ENCODE measurements at places on chromosomes 13 and 19.
A peak's percentile ranks its signal among the peaks of the same experiment; 100 is the strongest.

DNA sequence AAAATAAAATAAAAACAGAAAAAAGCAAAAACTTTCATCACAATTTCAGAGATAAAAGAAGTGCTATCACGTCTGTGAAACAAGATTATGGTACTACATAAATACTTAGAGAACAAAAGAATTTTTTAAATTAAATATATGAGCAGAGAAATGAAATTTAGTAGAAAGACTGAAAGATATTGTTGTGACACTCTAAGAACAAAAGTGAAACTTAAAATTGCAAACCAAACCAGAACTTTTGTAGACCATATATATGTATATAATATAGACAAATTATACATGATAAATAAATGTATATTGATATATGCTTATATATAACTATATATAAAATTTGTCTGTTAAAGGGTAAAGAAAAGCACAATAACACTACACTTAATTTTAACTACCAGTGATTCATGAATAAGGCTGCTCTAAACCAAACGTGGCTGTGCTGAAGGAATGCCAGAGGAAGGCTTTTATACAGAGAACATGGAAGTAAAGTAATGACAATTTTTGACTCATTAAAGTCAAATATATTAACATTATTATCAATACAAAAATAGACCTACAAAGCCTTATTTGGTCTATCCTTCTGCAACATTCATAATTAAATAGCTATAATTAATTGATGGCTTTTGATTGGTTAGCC lies 1516.7 kb upstream of the PCDH20 start:
- no peak for DNase-seq

DNA sequence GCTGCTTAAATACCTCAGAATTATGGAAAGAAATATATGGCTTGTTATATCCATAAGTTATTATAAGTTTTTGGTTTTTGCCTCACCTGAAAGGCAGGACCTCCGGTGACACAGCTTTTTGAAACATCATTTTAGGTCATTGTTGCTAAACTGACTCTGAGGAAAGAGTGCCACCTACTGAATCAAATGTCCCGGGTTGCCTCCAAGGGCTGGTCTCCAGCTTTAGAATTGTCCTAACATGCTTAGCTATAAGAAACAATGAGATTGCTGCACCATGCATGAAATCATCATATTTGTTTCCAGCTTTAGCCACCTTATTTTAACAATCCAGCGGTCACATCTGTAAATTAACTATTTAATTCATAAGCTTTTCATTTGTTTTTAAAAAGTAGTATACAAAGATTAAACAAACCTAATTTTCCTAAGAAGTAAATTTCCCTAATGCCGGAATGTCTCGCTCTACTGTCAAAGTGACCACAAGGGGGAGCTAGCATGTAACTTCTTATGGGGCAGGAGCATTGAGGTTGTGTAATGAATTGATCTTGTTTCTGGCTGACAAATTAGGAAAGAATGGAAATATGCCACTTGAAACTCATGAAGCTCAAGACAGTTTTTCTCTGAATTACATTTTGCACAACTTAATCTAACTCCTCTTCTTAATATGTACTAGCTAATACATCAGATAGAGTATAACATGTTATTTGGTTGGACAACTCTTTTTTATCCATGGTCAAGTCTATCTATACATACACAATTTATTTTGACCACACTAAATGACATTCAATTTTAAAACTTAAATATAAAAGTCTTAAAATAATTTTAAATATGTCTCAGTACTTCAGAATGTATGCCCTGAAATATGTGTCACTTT lies 6.7 kb upstream of the PCDH17 start:
- DNase-seq, result no peak

DNA sequence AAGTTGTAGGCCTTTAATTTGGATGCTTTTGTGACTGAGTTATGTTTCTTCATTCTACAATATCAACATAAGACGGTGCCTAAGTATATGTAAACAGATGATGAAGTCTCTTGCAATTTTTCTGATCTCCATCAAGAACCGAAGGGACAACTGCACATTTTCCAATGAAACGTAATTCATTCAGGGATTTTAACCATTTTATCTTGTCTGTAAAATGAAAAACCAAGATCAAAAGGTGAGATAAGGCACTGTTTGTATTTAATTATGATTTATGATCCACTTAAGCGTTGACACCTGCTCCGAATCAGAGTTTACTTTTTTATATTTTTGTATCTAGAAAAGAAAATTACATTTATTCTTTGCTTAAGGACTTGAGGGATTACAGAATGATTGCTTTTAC lies 556.8 kb upstream of the ARGLU1 start:
- no peak for DNase-seq

- no peak for DNase-seq
Observed at GRCh38 chr19:36100476-36100875, 10.5 kb upstream of the OVOL3 start.

- DNase-seq, result peak; percentile 27
Observed at GRCh38 chr19:35247526-35248309, 1.1 kb upstream of the LSR start.

DNA sequence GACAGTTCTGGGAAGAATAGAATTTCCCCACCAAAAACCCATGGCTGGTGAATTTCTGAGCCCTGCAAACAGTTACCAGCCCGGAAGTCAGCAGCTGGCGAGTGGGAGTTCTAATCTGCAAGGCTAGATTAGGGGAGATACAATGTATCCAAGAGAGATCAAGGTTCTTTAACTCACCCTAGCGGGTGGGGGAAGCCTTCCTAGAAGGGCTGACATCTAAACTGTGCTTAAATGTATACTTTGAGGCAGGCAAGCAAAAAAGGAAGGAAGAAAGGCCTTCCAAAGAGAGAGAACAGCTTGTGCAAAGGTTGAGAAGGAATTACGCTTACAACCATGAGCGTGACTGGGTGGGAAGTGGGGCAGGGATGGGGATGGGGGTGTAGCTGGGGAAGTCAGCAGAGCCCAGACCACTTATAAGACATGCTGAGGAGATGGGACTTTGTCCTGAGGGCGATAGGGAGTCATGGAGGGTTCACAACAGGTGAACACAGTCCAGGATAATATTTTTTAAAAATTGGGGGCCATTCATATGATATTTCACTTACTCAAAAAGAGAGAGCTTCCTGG lies 20.8 kb upstream of the ZNRF4 start:
- DNase-seq, result no peak

- no peak for DNase-seq
Observed at GRCh38 chr13:33348366-33348765, 62.8 kb upstream of the STARD13 start.

DNA sequence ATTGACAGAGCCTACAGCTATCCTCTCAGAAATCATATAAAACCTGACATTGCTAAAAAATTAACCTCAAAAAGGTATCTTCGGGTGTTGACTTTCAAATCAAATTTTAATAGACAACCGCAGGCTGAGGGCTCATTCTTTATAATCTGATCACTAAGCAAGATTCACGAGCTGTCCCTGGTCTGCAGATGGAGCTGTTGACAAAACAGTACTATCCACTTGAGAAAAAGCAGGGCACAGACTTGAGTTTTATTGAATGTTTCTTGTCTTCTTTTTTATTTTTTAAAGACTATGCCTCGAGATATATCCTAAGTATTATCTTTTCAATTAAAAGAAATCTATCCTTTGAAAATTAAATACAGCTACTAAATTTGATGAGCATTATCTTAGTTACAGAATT lies 540.5 kb downstream of the PCDH9 start:
- DNase-seq, result no peak

DNA sequence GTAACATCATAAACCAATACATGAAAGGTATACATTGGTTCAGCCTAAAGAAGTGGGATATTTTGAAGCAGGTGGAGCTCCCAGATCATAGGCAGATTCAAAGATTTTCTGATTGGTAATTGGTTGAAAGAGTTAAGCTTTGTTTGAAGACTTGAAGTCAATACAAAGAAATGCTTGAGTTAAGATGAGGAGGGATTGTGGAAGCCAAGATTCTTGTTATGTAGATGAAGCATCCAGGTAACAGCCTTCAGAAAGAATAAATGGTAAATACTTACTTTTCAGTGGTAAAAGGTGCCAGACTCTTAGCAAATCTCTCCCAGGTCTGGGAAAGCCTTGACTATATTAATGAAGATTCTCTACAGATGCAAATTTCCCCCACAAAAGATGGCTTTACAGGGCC lies 49.3 kb upstream of the FAM216B start:
- DNase-seq, result no peak

- no peak for DNase-seq
Observed at GRCh38 chr13:20411638-20412342, 113.9 kb downstream of the CRYL1 start.

DNA sequence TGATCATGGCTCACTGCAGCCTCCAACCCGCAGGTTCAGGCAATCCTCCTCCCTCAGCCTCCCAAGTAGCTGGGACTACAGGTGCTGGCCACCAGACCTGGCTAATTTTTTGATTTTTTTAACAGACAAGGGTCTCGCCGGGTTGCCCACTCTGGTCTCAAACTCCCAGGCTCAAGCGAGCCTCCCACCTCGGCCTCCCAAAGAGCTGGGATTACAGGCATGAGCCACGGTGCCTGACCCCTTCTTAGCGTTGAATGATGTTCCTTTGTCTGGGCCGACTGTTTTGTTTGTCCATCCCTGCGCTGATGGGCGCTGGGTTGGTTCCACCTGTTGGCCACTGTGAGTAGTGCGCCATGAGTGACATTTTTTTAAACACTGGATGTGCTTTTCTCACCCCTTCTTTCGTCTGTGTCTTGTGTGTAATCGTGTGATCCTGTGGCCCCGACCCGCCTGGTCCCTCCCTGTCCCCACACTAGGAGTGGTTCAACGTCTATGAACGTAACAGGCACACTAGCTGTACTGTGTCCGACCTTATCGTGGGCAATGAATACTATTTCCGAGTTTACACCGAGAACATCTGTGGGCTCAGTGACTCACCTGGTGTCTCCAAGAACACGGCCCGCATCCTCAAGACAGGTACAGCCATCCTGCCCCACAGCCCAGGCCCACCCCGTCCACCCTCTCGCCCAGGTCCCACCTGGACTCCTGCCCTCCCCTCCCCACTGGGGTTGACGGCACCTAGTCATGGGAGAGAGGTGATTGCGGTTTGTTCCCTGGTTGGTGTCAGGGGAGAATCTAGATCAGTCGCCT lies 15.0 kb upstream of the EMC10 start:
- DNase-seq, result no peak

DNA sequence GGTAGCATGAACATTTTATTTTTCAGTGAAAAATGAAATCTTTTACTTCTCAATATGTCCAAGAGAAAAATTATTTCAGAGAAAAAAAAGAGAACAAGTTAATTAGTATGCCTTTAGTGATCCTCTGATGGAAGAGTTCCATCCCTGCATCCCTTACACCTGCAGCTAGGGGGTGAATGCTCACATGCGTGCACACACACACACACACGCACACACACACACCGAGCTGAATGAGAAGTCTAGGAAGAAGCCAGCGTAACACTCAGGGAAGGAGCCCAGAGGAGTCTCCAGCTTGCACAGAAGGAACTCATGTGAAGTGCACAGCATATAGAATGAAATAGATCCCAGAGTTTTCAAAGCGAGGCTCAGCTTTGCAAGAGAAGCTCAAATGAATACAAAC lies 510.5 kb downstream of the IRS2 start:
- DNase-seq, result no peak

DNA sequence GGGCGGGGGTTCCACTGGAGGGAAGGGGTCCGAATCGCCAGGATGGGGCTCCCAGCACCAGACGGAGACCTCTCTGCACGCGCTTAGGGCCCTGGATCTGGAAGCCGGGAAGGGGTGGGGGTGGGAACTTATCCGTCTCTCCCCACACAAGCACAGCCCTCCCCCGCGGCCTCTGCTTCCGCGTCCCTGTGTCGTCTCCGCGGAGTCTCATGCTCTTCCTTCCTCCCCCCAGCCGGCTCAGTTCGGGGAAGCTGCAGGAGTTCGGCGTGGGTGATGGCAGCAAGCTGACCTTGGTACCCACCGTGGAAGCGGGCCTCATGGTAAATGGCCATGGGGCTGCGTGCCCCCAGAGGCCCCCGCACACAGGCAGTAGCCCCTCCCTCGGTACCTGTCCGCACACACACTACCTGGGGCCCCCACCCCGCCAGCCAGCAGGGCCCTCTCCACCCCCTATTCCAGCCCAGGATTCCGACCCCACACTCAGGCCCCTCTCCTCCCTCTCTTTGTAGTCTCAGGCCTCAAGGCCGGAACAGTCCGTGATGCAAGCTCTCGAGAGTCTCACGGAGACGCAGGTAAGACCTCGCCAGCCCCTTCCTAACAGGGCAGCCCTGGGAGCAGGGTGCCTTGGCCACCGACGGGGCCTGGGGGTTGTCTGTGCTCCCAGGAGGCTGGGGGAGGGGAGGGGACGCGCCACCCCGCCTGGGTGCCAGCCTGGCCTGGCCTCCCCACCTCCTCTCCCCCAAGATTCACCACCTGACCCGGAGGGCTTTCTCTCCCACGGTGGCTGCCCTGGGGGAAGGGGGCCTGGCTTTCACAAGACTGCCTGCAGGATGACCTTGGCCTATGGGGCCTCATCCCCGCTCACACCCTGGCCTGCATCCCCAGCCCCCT lies 3.2 kb downstream of the MIDN start:
- no peak for DNase-seq

DNA sequence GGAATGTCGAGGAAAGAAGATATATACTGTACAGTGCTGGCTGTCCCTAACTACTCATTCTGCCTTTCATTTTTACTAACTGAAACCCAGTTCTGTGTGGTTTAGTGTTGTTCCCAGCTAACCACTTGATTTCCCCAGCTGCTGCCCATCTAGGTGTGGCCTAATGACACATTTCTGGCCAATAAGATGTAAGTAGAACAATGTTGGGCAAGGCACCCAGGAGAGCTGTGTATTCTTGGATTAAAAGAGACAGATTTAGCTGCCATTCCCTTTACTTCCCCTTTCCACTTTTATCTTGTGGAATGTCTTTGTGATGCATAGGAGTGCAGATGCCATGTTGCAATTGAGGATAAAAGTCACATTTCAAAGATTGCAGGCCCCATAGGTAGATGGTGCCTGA lies 28.3 kb upstream of the PCDH9 start:
- DNase-seq, result no peak

GRCh38 chr13:28328271-28328607 lies 166.7 kb downstream of the FLT1 start:
- no peak for DNase-seq

- no peak for DNase-seq
Observed at GRCh38 chr19:52943884-52944643, 18.6 kb downstream of the ZNF816 start.
